ENCODE measurements at places on chromosomes 12 and 14. TPM values are rescaled to one million over a fixed set of nuclear protein-coding genes. Genes with fewer than 3 reads are reported as not detected.

GRCh38 chr14:69081271-69081670 is 71.6 kb downstream of the DCAF5 start:
- DNase-seq = no peak

GRCh38 chr14:31235462-31235861 is 27.9 kb upstream of the HECTD1 start:
- no peak for DNase-seq

LMNTD1 gene
- total RNA-seq = 1.0 TPM

- DNase-seq = no peak
Measured at GRCh38 chr12:65882486-65882885, 58.2 kb downstream of the HMGA2 start.

DNA sequence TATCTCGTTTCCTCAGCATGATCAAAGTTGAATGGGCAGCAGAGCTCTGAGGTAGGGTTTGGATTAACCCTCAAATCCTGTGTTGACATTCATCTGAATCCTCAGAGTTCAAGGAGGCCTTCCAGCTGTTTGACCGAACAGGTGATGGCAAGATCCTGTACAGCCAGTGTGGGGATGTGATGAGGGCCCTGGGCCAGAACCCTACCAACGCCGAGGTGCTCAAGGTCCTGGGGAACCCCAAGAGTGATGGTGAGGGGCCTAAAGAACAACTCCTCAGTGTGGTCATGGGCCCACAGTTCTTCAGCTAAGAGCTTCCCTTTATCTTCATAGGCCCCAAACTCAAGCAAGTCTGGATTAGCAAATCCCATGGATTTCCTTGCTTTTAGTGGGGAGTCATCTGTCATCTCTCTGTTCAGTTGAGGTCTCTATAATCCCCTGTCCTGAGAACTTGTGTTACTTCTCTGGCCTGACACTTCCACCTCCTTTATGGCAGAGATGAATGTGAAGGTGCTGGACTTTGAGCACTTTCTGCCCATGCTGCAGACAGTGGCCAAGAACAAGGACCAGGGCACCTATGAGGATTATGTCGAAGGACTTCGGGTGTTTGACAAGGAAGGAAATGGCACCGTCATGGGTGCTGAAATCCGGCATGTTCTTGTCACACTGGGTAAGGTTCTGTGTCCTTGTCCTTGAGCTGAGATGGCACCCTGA is 1.5 kb downstream of the MYL6 start:
- no peak for DNase-seq

ZNF385A gene
- total RNA-seq = 6.7 TPM

DNA sequence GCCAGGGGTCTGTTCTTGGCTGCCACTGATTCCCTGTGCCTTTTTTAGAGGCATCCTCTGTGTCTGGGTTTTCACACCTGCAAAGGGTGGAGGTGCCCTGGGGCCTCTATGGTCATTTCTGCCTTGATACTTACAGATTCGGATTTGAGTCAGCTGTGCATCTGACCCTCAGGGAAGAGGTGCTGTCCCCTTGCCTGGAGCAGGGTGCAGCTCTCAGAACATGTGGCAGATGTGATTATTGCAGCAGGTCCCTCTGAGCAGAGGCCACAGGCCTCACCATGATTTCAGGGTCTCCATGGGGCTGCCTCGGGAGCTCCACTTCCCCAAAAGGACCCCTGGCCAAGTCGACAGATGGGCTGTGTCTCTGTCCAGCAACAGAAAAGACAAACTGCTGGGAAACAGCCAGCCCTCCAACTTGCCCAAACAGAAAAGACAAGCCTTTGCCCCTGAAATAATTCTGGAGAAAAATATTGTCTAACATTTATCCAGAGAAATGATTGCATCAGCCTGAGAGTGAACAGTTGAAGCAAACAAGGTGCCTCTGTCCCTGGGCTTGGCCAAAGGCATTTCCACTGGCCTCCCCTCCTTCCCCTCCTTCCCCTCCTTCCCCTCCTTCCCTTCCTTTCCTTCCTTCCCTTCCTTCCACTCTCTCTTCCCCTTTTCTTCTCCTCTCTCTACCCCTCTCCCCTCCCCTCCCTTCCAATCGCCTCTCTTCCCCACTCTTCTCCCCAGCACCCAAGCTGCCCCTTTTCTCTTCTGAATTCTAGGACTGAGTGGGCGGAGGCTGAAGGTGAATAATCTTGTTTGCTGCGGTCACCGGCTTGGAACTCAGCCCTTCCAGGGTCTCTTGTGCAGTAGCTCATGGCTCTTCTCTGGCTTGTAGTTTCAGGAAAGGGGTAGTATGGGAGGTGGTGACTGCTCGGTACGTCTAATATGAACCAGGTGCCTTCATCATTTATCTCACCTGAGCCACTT is 676 bp downstream of the SERPINA3 start:
- DNase-seq = no peak
